H7 (cell line): ENCODE measurements at places on chromosomes 6 and 20.
A peak's percentile ranks its signal among the peaks of the same experiment; 100 is the strongest.

DNA sequence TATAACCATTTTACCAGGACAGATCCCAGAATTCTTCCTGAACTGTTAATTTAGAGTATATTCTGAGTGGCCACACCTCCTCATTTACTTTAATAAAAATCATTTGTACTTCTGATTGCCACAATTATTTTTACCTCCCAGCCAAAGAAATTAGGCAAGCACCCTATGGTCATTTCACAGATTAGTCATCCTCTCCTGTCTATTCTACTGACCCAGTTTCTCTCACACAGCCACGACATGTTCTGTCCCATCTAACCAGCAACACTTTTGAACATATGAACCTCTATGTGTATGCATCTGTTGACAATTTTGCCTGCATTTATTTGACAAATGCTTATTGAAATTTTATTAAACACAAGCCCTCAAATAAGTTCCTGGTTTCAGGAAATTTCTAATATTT lies 202.6 kb upstream of the STXBP5 start:
- no peak for DNase-seq

GRCh38 chr20:1784586-1784985 lies 110.6 kb upstream of the SIRPA start:
- DNase-seq: no peak

DNA sequence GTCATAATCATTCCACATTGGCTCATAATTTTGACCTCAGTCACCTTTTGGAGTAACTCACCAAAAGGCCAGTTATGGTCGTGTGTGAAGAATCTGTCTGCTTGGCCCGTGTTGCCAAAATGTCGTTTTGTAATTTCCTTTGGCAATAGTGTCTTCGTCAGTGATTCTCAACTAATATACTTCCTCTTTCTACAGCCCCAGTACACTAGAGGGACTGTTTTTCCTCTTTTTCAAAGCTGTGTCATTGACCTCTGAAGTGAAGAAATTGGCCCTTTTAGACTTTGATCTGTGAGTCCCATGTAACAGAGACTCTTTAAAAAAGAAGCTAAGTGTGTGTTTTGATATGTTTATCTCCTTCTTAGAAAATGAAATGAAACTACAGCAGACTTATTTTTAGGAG lies 5.2 kb downstream of the FOXO3 start:
- DNase-seq: no peak

GRCh38 chr6:169791721-169792131 lies 40.3 kb downstream of the ERMARD start:
- no peak for DNase-seq

GRCh38 chr6:88220493-88220892 lies 54.3 kb upstream of the CNR1 start:
- DNase-seq: peak; percentile 16

- DNase-seq: no peak
Observed at GRCh38 chr6:125812394-125813292, 21.9 kb downstream of the NCOA7 start.

- peak; percentile 59 for DNase-seq
Observed at GRCh38 chr6:26285143-26286134, 79.6 kb upstream of the BTN3A2 start.

DNA sequence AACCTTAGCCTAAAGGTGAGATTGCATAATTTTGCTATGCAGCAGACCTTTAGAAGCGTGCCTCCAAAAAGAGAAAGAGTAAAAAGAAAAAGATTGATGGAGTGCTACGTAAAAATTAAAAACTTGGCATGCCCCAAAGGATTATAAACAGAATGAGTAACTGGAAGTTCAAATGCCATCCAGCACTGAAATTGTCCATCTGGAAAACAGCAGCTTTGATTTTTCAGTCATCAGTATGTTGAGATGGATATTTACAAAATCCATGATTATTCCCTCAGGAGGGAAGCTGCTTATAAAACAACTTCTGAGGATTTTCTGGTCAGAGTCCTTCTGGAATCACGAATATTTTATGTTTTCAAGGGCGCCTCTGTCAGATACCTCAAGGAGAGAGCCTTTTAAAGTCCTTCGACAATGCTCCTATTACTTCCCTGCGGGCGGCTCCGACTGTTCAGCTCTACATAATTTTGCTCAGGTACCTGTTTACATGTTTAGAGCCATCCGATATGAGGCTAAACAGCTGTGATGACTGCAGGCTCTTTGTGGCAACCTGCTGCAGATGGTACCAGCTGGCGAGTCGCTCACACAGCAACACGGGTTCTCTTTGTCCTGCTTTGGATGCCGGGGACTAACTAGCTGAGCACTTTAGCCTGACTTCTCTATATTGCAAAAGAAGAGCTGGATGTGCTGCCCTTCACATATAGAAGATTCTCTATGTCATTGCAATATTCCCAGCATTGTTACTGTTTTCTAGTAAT lies 83.3 kb downstream of the RCAN2 start:
- no peak for DNase-seq

GRCh38 chr20:37328149-37328945 lies 17.6 kb upstream of the SRC start:
- peak; percentile 18 for DNase-seq

DNA sequence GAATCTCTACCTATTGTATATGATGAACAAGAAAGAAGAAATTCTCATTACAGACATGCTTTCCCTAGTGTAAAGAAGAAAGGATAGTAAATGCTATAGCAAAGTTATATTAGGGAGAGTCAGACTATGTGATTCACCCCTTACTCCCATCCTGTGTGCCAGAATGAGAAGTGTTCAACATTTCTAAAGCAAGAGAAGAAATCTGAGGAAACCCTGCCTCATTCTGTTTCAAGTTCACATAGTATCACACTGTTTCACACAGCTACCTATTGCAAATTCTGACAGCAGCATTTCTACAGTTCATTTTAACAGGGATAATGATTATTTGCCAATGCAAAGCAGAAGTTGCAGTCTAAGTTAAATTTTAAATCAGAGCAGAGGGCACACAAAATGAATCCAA lies 267.2 kb upstream of the TCF21 start:
- DNase-seq: no peak

- no peak for DNase-seq
Observed at GRCh38 chr6:32638532-32639219, 1.5 kb downstream of the HLA-DQA1 start.

DNA sequence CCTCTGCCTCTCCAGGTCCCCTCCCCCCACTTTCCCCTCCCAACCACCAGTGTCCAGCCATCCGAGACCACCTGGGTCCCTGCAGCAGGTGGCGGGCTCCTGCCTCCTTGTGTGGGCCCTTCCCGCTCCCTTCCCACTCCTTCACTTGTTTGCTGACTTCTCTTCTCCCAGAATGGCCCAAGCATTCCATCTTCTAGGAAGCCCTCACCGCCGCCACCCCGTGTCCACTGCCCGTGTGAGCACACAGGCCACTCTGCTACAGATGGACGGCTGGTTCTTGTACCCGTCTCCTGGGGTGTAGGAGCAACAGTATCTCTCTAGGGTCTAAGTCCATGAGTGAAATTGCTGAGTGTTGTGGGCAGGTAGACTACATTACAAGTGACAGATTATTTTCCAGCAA lies 15.0 kb downstream of the BPHL start:
- peak; percentile 60 for DNase-seq

DNA sequence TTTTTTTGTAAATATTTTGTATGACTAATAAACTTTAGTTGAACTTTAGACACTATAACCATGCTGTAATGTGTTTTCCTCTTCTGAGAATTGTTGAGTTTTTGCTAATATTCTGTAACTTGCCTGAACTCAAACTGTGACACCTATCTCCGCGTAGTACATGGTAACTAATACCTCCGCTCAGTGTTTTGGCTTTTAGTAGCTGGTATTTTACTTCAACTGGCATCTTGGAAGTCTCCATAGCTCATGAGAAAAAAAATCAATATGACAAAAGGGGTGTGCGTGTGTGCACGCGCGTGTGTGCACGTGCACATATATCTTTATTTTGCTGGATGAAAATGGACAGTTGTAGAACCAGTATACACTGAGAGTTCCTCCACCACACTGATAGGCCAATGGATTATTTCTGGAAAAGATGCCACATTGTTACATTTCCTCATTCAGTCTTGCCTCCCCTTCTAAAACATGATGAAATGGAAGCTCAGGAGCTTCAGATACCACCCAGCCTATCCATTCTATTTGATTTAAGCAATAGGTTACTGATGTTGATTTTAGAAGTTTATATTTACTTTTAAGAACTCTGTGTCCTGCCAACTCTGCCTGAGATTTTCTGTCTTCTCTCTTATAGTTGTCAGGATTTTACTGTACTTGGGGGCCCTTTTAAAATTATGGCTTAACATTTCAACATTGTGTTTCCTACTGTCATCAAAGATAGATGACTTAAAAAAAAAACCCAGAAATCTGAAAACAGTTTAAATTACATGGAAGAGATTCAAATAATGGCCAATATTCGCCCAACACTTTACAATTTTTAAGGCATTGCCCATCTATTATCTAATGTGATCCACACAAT lies 16.3 kb upstream of the ADGRG6 start:
- no peak for DNase-seq

GRCh38 chr6:90936286-90936685 lies 349.4 kb upstream of the MAP3K7 start:
- DNase-seq: no peak

- DNase-seq: no peak
Observed at GRCh38 chr6:113565306-113565705, 291.8 kb upstream of the MARCKS start.

- no peak for DNase-seq
Observed at GRCh38 chr6:153031335-153031955, 28.9 kb upstream of the MTRF1L start.

DNA sequence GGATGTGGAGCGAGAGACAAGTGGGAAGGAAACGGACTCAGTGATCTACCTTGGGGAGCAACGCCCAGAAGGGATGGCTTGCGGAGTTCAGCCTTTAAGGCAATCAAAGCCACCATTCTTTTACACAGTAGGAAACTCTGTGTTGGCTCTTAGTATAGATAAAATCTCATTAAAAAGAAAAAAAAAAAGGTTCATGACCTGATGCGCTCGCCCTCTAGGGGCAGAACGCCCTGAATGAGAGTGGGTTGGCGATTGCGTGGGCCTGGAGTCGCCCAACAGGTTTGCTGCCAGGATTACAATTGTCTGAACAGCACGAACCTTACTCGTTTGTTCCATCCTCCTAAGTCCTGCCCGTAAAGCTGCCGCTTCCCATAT lies 1.2 kb downstream of the TPD52L1 start:
- peak; percentile 46 for DNase-seq

DNA sequence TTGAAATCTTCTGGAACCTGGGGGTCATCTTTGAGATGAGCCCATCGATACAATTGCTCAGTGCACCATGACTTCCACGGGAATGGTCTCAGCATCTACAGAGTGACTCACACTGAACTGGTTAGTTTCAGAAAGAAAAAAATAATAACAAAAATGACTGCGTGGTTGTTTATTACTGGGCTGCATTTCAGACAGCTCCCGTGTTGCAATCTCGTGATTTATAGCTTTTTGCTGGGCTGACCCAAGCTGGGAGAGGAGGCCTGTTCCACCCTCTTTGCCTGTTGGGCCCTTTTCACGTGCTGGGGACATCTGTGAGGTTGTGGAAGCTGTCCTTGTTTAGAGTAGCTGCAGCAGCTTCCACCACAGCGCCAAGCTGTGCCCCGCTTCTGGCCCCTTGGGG lies 225.5 kb downstream of the BMP7 start:
- DNase-seq: no peak

- no peak for DNase-seq
Observed at GRCh38 chr6:25918083-25918683, 12.3 kb downstream of the SLC17A2 start.

DNA sequence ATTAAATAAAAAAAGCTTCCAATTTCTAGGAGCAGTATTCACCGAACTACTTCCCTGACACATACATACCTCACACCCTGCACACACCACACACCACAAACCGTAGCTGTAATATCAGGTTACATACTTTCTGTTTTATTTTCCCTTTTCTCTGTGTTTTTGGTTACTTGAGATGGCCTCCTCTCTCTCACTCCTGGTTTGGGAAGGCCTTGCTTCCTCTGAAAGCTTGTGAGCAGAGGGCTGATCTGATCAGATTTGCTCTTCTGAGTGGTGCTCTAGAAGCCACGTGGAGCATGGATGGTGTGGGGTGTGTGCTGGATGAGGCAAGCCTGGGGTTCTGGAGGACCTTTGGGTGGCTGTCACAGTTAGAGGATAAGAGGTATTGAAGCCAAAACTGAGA lies 20.9 kb downstream of the UTRN start:
- no peak for DNase-seq

- DNase-seq: no peak
Observed at GRCh38 chr6:26342106-26343004, 22.6 kb upstream of the BTN3A2 start.

- DNase-seq: no peak
Observed at GRCh38 chr6:151784441-151785214, 22.9 kb upstream of the ESR1 start.

GRCh38 chr20:32887492-32887891 lies 28.8 kb downstream of the EFCAB8 start:
- DNase-seq: no peak

GRCh38 chr20:58718121-58718563 lies 25.5 kb downstream of the NPEPL1 start:
- DNase-seq: peak; percentile 24

GRCh38 chr6:130381459-130382380 lies 15.9 kb downstream of the TMEM200A start:
- DNase-seq: no peak

DNA sequence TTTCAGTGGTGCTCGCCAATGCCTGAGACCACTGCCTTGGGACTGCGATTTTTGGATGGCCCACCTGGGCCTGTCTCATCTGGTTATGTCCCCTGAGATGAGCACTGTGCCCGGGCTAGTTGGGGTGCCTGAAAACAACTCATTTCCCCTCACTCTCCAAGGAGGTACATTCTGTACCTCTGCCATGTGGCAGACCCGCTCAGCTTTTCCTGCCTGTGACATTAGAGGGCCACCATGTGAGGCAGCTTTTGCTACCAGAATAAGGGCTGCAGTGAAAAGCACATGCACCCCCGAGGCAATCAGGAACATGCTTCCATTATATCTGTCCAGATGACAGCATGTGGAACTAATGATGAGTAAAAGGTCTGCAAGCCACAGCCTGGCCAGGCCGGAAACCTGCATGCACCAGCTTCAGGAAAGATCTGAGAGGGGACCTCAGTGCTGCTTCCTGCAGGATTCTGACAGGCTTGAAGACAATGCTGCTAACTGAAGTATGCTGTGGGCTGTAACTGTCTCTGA lies 11.3 kb upstream of the SRSF6 start:
- DNase-seq: no peak

GRCh38 chr20:29690274-29690673 lies 1567.2 kb upstream of the DEFB115 start:
- no peak for DNase-seq

DNA sequence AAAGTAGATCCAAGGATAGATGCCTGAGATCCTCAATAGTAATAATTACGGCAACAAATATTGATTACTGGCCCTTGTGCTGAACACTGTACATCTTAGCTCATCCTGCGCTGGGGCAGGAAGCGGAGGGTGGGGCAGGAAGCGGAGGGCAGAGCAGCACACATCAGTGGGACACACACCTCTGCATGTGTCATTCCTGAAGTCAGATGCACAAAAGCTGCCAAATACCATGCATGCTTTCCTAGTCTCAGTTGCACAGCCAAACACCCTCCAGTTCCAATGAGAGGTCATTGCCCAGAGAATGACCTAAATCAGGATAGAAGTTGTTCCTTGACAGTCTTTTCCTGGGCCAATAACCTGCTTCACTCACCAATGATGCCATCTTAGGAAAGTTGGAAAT lies 74.4 kb upstream of the FOXC1 start:
- DNase-seq: peak; percentile 4

- DNase-seq: peak; percentile 39
Observed at GRCh38 chr6:32954986-32955802, 2.3 kb upstream of the HLA-DMA start.
